NB4 (cell line): ENCODE measurements at places on chromosomes 13 and 19.

GRCh38 chr19:49930483-49931011, 1.2 kb upstream of the NUP62 start:
- DNase-seq = no peak

- peak; percentile 82 for DNase-seq
These were observed 5.6 kb downstream of the INAFM1 start for GRCh38 chr19:47280183-47280797.

DNA sequence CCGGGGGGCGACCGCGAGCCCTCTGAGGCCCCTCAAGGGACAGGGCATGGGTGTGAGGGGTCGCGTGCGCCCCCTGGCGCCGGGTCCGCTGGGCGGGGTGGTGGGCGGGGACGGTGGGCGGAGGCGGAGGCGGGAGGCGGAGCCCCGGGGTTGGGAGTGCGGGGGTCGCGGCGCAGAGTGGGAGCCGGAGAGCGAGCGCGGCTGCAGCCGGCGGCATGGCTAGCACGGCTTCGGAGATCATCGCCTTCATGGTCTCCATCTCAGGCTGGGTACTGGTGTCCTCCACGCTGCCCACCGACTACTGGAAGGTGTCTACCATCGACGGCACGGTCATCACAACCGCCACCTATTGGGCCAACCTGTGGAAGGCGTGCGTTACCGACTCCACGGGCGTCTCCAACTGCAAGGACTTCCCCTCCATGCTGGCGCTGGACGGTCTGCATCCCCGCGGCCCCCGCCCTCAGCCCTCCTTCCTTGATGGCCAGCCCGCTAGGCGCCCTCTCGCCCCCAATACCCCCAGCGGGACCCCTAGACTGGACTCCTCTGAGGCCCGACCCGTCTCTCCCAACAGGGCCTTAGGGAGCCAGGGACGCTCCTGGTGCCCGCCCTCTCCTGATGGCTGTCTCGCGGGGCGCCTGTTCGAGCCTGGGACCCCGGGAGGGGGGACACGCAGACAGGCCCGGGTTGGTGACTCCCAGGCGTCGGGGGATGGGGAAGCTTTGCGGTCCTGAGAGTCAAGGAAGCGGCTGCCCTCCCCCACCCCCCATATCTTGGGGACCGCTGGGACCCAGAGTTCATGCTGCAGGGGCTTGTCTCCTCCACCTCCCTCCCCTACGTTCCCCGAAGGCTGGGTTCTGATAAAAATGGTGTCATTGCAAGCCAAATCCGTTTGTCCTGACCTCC, at the start of gene CLDN10:
Gene CLDN10 (plus strand): TSS at position 182 of the 903 bp plus-strand sequence. CDS start 34 bp downstream, at position 216.
- DNase-seq = no peak

DNA sequence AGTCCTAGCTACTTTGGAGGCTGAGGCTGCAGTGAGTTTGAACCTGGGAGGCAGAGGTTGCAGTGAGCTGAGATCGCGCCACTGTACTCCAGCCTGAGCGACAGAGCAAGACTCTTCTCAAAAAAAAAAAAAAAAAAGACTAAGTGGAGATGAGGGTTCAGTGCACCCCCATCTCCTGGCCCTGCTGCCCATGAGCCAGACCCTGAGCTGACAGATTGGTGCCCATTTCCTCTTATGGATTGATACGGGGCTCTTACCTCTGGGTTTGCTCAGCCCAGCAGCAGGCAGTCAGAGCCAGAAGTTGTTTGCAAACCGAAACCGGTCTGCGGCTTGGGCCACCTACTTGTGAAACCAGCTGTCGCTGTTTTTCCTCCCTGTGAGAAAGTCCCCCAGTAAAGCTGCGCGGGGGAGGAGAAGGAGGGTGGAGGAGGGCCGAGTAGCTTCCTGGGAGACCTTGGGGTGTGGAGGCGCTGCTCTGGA, 36.9 kb downstream of the ARRDC2 start:
- peak; percentile 96 for DNase-seq

DNA sequence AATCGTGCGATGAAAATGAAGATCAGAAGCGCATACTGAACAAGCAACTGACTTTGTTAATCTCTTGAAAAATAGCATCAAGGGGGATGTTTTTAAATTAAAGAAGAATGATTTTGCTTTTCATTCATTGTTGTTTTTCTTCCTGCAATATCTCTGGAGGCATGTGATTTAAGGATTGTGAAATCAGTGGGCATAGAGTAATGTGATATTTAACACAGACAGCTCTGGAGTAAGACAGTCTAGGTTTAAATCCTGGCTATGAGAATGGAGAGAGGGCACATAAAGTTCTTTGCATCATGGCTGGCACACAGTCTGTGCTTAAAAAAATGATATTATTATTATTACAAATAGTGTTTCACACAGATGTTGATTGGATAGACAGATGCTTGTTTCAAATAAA, 243.1 kb upstream of the NBEA start:
- no peak for DNase-seq

DNA sequence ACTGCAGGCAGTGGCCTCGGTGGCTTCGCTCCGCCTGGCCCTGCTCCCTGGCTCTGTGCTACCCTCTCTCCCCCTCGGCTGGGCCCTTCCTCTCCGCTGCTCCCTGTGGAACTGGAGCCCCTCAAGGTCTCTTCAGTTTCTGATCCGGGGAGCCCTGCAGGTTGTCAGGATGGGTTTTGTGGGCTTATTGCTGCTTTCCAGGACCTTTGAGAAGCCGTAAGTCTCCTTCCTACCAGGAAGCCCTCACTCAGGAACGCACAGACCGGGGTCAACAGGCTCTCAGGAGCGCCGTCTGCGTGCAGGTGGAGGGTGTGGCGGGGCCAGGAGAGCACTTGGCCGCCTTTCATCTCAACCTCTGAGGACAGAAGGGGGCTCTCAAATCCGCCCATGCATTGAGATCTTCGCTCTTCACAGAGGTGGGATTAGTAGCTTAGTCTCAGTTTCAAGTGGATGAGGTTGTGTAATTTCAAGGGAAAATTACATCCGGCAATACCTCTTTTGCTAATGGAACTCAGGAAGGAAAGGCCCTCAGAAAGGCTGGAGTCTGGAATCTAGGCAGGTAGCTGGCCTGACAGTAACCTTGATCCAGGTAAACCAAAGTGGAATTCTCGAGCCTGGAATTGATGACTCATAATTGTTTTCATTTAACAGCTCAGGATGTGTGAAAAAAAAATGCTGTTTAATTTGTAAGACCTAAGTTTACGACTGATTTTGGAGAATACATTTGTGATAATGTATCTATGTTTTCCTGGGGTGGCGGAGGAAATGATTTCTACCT, 102.0 kb downstream of the ATP11A start:
- DNase-seq = no peak

DNA sequence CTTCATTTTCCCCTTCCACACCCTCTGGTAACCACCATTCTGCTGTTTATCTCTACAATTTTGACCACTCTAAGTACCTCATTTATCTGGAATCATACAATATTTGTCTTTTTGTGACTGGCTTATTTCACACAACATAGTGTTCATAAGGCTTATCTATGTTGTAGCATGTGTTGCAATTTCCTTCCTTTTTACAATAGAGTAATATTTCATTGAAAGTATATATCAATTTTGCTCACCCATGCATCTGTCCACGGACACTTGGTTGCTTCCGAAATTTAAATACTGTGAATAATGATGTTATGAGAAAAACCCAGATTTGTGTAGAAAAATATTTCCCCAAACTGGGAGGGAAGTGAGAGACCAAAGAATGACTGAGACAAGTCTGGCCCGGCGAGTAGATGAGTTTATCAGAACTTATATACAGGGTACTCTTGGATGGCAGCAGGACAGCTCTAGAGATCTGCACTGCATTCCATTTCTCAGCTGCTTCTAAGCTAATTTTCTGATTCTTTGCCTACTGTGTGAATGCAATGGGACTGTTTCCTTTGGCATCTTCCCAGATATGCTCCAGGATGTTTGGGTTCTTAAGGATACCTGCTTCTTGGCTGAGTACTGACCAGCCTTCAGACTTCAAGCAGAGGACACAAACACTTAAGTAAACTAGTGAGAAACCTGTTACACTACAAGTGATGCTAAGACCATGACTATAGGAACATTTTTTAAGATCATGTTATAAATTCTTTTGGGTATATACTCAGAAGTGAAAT, 834.0 kb upstream of the PCDH9 start:
- no peak for DNase-seq

- no peak for DNase-seq
These were observed 15.2 kb downstream of the BIVM start for GRCh38 chr13:102814025-102814607.

- peak; percentile 94 for DNase-seq
These were observed 1.4 kb downstream of the RASA3 start for GRCh38 chr13:114130837-114131582.

DNA sequence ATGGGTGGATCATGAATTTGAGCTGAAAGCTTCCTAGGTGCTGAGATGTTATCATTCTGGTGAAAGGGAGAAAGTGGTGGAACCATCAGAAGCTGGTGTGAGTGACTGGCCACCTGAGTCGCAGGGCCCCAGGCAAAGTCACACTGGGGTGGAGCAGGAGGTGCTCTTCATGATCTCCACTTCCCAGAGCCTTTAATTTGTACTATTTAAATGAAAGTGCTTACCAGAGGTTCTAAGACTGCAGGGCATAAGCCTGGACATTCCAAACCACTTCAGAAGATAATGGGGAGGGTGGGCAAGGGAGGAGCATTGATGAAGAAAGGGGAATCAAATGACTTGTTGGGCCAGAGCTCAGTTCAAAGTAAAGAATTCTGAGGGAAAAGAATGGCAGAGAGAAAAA, 156.1 kb downstream of the RGCC start:
- DNase-seq = no peak

DNA sequence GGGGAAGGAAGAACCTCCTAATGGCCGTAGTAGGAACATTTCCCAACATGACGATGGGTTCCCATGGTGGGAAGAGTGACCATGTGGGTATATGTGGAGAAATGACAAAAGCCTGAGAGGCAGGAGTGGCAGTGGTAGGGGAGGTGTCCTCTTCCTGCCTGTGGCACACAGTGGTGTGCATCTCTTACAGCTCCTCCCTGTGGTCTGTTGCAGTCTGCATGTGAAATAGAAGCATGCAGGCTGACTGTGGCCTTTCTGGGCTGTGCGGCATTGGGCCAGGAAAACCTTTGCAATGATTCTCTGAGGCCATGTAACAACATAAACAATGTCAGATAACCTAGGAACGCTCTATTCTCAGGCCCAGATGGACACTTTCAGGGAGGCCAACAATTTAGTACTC, 84.0 kb downstream of the LACC1 start:
- peak; percentile 4 for DNase-seq

DNA sequence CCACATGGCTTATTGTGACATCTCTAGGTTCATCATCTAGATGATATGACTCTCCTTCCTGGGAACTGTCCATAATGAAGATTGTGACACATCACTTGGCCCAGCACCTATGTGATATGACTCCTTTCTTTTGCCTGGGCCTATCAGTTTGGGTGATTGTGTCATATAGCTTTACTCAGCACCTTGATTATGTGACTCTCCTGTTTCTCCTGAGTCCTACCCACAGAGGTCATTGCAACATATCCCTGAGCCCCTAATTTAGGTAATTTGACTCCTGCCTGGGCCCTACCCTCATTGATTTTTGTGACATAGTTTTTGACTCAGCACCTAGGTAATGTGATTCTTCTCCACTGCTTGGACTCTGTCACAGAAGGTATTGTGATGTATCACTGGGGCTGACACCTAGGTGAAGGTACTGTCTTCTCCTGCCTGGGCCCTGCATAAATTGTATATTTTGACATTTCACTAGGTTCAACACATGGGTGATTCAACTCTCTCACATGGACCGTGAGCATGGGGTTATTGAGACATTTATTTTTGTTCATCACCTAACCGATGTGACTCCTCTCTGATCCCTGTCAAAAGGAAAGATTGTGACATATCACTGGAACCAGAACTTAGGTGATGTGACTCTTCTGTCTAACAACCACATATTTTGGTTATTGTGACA, 26.2 kb upstream of the ZNF254 start:
- no peak for DNase-seq

DNA sequence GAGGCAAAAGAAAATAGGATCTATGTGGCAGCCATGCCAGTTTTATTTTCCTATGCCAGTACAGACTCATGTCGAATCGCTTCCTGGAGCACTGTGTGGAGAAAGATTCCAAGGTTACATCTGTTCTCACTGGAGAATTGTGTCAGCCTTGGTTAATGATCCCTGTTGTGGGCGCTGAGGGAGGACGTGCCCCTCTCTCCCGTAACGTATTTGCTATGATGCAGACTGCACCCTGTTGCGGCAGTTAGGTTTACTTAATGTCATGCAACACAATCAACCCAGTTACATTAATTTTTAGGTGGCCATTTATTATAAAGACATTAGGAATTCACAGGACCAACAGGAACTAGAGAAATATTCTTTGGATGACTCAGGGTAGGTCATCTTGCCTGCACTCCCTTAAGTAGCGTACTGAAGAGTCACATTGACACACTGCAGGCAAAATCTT, 892.9 kb downstream of the EFNB2 start:
- DNase-seq = no peak

DNA sequence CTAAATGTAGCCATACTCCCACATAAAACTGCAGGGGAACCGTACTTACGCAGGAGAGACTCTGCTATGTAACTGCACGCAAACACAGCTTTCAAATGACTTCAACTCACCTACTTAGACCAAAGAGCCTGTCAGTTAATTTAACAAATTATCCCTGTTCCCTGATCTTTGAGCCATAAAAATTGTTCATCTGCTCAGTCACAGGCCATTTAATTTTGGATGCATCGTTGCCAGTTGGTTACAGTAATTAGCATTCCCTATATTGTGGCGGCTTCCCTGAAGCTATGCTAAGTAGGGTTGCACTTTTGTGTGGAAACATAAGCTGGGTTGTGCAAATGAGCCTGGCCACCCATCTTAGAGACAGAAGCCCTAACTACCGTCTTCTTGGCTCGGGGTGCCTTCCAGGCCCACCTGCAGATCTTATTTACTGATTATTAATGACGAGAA, 21.2 kb upstream of the OBI1 start:
- no peak for DNase-seq

DNA sequence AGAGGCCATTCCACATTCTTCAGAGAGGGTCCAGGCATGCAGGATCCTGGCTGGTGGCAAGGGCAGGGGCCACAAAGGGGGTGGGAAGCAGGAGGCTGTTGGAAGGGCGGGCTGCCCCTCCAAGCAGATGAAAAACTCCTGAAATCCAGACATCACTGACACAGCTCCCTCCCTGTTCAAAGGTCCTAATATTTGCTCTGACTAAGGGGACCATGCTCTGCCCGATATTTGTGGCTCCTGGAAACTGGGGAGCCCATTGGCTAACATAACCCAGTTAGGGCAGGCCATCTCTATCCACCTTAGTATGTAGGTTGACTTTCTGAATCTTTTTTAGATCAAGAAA, 3.3 kb upstream of the CDX2 start:
- DNase-seq = no peak
